ENCODE measurements at places on chromosomes 6 and 20.

- no peak for DNase-seq
These were observed 95.1 kb upstream of the PTPN1 start for GRCh38 chr20:50415021-50415515.

- no peak for DNase-seq
These were observed 487.0 kb downstream of the CD109 start for GRCh38 chr6:74182992-74183391.

DNA sequence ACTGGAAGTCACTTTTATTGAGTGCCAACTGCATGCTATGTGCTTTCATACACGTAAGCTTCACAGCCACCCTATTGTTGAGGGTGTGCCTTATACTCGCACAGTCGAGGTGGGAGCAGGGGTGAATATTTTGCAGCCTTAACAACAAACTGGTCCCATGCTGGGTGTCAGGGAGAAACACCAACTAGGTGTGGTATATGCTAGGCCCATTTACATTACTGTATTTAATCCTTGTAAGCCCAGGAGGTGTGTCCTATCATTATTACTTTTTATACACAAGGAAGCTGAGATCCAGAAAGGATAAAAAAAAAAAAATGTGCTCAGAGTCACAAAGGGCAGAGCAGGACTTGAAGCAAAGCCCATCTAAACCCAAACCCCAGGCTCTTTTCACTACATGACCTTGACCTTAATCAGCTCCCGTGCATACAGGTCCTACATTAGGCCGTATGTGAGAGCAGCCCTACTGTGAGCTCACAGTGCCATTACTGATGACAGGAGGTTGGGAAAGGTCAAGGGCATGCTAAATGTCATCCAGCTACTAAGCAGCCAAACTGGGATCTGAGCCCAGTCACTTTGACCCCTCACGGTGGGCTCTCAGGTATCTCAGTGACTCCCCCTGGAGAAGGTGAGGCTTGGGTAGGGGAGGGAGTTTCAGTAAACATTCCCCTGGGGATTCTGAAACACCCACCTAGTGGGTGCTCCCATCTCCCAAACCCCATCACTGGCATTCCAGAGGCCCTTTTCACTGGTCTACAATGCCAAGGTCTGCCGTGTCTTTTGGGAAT is 61.7 kb downstream of the BFSP1 start:
- DNase-seq, result no peak

DNA sequence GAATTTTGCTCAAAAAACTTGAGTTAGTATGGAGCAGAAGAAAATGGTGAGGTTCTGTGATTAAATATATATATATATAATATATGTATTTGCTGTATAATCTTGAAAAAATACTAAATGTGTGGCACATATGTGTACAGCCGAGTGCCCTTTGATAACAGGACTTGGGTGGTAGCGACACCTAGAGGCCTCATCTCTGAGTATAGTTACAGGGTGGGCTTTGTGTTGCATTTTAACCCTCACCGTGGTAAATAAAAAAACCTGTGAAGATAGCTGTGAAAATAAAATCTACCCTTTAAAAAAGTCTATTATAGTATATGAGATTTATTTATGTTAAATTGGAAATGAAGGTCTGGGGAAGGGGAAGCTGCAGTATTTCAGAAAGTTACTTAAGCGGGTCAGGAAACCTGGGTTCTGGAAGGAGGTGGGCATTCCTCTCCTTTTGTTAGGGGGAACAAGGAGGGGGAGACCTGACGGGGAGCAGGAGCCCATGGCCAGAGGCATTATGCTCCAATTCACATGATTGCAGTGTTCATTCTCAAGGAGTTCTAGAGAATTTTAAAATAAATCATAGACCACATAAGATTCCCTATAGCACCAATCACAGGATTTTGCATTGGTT is 82.7 kb downstream of the SH3BGRL2 start:
- DNase-seq, result peak; percentile 1

DNA sequence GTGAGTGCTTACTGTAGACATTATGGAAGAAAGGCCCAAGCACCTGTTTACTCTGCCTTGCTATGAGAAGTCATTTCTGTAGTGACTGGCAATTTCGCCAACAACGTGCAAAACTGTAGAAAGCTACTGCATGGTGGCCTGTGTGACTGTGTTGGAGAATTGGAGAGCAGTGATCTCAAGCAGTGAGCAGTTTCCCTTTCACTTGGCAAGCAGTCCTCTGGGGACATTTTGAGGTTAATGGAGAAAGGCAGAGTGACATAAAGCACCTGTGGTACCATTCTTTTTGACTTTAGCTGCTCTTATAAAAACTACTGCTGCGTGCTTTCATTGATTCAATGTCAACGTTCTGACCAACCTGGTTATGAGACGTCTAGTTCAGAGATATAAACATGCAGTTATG is 382.6 kb upstream of the JAG1 start:
- DNase-seq, result no peak

DNA sequence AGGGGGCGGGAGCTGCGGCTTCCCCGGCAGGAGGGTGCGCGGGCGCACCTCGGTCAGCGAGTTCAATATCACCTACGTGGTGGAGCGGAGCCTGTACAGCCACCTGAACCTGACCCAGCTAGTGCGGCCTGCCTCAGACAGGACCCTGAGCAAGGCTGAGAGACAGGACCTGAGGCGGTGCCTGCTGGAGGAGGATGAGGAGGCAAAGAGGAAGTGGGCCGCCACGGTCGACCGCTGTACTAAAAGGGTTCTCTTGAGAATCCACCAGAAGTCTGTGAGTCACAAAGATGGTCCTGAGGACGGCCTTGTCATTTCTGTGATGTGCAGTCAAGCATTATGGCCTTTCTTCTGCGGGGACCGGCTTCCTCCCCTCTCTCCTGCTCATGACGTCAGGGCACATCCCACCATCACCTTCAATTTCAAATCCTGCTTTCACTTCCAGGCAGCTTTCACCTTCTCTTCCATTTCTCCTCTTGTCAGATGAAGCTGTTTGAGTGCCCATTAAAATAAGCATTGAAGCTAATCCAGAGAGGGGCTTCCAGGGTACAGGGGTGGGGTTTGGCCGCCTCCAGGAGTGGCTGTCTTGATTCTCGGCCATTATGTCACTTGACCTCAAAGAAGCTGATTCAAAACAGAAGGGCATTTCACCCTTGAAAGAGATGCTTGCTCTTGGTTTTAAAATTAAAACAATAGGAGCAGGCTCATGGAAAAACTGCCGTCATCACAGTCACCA is 177.6 kb downstream of the SASH1 start:
- DNase-seq, result no peak

GRCh38 chr6:125451750-125452149 is 150.0 kb upstream of the HDDC2 start:
- DNase-seq, result no peak

- no peak for DNase-seq
These were observed 11.9 kb upstream of the TNFRSF21 start for GRCh38 chr6:47321577-47321976.

- DNase-seq, result peak; percentile 21
These were observed 55.1 kb upstream of the CEP162 start for GRCh38 chr6:84282550-84282949.

DNA sequence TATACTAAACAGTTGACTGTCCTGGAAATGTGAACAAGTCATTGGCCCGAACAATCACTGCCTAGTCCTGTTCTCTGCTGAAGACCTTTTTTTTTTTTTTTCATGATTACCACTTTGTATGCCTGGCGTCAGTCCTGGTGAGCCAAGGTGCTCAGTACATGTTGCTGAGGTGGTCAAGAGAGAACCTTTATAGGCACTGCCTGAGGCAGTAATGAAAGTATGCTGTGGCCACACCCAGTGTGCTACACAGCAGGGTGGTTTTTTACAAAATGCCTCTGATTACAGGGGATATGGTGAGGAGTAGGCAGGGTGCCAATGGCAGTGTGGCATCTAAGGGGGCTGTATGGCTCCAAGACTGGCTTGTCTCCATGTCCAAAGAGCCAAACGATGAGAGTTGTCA is 135.1 kb upstream of the ENPP5 start:
- no peak for DNase-seq

- DNase-seq, result no peak
These were observed 4.3 kb upstream of the KIF25 start for GRCh38 chr6:167993169-167993568.

- DNase-seq, result no peak
These were observed 243.5 kb downstream of the GMPR start for GRCh38 chr6:16481697-16482399.

GRCh38 chr6:131979515-131980337 is 28.6 kb upstream of the CCN2 start:
- peak; percentile 87 for DNase-seq

DNA sequence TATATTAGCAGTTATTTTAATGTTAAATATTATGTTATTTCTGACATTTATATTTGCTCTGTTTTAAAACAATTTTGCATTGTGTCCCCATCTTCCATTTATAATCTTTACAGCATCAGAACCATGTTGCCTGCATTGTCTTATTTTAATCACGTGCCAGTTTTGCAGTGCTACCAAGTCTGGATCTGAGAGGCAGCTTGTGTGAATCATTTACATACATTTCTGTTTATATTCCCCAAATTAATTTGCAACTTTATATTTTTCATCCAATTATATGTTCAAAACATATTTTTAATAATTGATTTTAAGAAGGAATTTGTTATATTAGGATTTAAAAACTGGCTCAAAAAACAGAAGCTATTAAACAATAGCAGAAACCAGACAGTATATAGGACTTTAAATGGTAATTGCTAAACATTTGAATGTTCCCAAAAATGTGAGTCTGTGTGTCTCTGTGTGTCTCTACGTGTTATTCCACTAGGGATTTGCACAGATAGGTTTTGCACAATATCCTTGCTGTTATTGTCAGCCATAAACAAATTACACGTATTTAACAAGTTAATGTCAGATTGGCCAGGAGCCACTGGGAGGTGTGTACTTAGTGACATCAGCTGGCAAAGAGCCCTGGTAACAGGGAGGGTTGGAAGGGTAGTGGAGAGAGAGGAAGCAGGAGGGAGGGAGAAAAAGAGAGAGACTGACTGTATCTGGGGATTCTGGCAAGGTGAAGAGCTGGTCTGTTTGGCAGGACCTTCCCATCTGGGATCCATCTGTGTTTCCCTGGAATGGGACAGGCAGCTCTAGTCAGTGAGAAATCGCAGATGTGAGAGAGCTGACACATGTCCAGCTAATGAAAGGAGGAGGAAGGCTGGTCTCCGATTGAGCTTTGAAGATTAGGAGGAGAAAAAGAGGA is 72.1 kb downstream of the CBFA2T2 start:
- DNase-seq, result peak; percentile 74

DNA sequence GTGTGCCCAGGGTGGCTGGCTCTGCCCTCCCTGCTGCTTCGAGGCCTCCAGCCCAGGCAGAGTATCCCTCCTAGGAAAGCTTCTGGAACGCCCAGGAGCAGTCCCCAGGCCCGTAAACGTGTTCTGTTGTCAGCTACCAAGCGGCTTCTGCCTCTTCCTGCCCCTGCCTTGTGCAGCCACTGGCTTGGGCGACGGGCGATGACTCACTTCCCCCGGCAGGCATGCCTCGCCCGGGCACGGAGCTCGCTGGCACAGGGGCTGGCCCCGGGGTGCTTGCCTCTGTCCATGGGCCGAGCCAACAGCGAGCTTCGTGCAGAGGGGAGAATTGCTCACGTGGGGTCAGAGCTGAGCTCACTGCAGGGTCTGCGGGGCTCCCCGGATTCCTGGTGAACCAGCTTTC is 86.7 kb upstream of the THBS2 start:
- DNase-seq, result no peak

DNA sequence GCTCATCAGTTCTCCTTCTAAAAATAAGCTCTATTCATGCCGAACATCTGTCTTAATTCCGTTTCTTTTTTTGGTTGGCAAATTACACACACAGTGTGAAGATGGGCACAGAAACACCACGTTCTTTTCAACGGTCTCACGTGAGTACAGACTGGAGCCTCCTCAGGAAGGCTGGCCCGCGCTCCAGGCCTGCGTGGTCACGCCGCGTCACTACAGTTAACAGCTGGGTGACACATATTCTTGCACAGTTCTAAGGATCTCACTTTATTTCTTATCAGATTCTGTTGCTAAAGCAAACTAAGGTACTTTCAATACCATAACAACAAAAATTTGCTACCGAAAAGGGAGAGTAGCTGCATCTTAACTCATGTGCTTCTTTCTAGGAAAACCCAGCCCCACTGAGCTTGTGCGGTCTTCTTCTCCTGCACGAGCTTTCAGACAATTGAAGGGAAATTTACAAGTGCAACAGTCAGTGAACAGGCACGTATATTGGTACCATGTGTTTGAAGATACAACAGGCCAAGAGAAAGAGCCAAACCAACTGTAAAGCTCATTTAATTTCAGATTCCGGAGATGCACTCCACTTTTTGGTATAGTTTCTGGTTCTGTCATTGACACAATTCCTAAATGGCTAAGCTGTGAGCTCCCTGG is 55.6 kb upstream of the MPC1 start:
- DNase-seq, result peak; percentile 7

DNA sequence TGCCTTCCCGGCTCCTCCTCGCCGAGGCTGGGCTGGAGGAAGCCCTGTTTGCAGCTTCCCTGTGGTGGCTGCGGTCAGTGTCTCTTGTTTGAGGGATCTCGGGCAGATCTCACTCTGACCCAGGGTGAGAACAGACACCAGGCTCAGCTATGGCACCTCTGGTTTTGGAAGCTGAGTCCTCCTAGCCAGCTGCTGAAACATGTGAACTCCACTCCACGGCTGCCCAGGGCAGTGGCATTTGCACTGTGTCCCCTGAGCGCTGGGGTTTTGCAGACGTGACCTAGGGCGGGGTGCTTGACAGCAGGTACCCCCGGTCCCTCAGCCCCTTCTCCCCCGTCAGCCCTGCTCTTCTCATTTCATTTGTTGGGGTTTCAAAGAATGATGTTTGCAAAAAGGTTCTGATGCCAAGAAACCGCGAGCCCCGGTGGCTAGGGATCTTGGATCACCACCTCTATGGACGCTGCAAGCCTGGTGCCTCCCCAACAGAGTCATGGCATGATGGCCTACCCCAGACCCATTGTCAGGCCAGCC is 55.0 kb upstream of the DACT2 start:
- DNase-seq, result no peak

DNA sequence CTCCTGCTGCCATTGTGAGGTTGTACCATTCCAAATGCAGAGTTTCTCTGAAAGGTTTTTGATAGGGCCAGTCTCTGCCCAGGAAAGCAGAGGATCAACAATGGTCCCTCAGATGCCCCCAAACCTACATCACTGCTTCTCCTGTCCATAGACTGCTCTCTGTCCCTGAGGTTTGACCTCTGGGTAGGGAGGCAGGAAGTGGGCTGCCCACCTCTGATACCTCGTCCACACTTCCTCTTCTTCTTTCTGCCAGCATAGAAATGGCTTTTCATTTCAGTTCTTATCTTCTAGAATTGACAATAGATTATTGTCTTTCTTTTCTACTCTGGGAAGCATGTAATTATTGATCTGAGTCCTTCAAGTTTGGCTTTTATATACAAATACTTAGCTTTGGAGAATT is 170.6 kb downstream of the TRMT11 start:
- DNase-seq, result no peak

DNA sequence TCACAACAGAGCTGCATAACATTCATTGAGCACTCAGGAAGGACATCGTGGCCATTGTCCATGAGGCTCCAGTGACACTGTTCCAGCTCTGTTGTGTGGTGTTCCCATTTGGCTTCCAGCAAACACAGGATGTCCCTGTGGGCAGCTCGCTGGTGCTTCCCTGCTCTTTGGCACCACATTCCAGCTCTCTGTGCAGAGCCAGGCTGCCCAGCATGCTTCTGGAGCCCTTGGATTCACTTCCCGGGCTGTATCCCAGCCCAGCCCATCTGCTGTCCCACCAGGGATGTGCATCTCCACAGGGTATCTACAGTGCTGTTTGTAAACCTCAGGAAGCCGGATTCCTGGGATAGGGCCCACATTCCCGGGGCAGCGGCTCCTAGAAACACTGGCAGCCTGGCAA is 57.2 kb downstream of the CTCFL start:
- DNase-seq, result no peak
